Mesenteric fat pad (tissue), 1 donor: ENCODE measurements at places on chromosomes 11 and 22. TPM values are rescaled to one million over a fixed set of nuclear protein-coding genes. Genes with fewer than 3 reads are reported as not detected.

Gene TMEM151A
- total RNA-seq = 0.19 TPM

Gene CSNK1E
- total RNA-seq = 138 TPM

Gene C11orf42
- total RNA-seq = not detected

Gene UBQLN3
- total RNA-seq = 0.22 TPM

Gene CCDC89
- 0.84 TPM for total RNA-seq

Gene OR56A1
- total RNA-seq = 0.03 TPM

Gene SLN
- not detected for total RNA-seq

Gene OR51B4
- not detected for total RNA-seq

Gene DERL3
- 1.4 TPM for total RNA-seq

- DNase-seq = peak; percentile 90
Measured at GRCh38 chr11:121417055-121417551, 35.0 kb upstream of the SORL1 start.

GRCh38 chr11:17352950-17353820 is 1.6 kb downstream of the NCR3LG1 start:
- DNase-seq = peak; percentile 91

- DNase-seq = peak; percentile 82
Measured at GRCh38 chr11:1291295-1292017, 18.0 kb downstream of the TOLLIP start.

DNA sequence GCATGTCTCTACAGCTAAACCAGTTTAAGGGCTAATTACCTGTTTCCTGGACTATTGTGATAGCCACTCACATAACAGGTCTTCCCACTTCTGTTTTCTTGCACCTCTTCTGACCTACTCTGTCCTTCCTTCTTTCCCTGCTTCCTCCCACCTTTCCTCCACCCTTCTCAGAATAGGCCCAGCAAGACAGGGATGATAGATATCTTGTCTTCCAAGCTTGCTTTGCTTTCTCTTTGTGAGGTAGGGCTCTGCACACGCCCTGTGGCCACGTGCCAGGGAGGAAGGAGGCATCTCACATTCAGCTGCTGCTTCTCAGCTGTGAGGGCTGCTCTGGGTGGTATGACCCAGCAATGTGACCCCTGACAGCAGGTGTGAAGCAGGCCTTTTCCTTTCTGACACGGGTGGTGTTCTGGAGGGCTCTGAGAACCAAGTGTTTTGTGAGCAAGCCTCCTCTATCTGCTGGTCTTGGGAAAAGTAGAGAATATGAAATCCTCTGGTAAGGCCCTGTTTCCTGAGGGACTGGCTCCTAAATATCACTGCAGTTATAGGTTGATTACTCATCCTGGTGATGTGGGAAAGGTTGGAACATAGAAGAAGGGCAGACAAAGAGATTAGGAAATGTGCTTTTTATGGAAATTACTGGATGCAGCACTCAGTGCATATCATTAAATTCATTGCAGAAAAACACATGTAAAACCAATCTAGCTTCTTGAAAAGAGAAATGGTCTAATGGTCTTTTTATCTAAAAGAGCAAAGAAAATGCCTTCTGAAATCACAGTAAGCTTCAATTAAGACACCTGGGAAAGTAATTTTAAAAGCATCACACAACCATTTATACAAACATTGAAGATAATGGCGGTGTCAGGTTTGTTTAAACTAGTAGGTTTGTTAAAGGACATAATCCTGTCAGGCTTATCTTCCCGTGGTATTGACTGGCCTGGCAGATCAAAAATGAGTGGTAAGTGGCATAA is 8.5 kb downstream of the AMOTL1 start:
- DNase-seq = no peak

- no peak for DNase-seq
Measured at GRCh38 chr11:126608658-126609057, 253.2 kb downstream of the ST3GAL4 start.

DNA sequence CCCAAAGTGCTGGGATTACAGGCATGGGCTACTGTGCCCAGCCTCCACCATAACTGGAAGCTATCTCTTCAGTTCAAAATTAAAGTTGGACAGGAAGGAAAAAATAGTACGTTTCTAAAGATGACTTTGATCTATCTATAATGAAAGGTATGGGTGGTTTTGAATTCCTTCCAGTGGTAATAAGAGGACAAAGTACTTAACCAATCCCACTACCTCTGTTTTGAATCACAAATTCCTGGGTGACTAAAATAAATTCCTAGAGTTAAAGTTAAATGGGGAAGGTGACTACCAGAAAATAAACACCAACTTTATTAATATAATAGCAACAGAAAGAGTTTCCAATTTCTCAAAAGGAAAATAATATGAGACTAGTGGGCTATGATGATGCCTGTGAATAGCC is 9.1 kb downstream of the PHF5A start:
- no peak for DNase-seq

GRCh38 chr11:91199866-91200265 is 977.0 kb upstream of the CHORDC1 start:
- no peak for DNase-seq

DNA sequence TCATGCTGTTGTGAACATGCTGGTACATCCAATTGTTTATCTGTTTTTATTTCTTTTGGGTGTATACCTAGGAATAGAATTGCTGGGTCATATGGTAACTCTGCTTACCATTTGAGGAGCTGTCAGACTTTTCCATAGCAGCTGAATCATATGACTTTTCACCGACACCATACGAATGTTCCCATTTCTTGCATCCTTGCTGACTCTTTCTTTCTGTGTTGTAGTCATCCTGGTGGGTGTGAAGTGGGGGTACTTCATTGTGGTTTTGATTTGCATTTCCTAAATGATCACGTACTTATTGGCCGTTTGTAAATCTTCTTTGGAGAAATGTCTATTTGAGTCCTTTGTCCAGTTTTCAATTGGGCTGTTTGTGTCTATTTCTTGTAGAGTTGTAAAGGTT is 26.5 kb downstream of the ATXN10 start:
- DNase-seq = no peak

DNA sequence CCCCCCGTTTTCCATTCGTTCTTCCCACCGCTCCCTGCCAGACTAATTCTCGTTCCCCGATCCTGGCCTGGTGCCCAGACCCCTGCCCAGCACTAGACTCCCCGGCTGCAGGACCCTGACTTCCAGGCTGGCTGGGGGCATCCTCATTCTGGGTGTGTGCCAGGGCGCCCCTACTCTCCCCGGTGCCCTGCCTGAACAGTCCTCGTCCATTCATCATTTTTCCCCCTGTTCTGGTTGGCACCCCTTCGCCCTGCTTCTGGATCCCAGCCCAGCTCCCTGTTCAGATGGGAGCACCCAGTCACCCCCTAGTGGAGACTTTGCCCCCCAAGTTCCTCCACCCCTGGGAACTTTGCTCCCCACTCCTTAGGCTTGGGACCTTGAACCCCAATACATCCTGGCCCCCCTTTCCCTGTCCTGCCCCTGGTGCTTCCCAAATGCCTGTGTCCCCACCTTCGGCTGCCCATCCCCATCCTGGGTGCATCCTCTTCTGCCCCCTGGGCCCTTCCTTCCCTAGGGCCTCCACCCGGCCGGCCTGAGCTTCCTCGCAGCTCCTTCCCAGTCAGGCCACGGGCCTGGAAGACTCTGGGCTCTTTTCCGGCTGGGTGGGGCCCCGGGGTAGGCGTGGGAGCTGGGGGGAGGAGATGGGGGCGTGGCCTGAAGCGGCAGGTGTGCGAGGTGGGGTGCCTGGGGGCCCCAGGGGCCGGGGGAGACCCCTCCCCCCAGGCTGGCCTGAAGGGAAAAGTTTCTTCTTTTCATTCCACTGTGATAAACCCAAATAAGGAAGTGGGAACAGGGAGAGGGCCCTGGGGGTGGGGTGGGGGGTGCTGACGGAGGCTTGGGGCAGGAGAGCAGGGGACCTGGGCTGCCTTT is 908 bp downstream of the PLCB3 start:
- no peak for DNase-seq

DNA sequence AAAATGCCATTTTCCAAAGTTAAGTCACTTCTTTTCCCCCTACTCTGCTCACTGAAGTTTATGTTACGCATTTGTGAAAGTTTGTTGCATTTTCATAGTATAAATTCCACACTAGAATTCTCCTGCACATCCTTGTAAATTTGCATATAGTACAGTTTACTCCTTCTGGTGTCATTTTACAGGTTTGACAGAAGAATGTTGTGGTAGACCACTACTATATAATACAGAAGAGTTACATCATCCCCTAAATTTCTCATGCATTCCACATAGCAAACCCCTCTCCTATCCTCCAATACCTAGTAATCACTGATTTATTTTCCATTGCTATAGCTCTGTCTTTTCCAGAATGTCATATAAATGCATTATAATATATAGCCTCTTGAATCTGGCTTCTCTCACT is 64.5 kb downstream of the CCDC73 start:
- no peak for DNase-seq

DNA sequence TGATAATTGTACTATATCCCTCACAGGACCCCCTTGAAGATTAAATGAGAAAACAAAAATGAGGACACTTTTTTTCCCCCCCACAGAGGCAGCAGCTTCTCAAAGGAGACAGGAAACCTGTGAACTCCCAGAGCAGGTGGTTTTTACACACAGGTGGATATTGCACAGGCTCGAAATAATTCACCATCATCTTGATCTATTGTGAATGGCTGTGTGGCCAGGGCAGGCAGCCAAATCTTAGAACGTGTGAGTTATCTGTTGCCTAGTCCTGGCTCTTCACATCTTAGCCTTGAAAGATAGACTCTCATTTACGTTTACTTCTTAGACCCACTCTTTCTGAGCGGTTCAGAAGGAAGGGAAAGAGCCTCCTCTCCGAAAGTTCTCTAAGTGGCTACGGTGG is 23.5 kb downstream of the PPFIBP2 start:
- DNase-seq = no peak
